Ovary (tissue), 10 donors: ENCODE measurements at places on chromosomes 11 and 22. TPM values are rescaled to one million over a fixed set of nuclear protein-coding genes. Genes with fewer than 3 reads are reported as not detected.

Gene TMPRSS4
- not detected for polyA plus RNA-seq

GRCh38 chr11:23278121-23278520, 417.8 kb upstream of the CCDC179 start:
- DNase-seq: no peak

Gene ACTN3
- 0.22 TPM for polyA plus RNA-seq

GRCh38 chr22:20803696-20804324, 29.9 kb downstream of the SERPIND1 start:
- DNase-seq: no peak

DNA sequence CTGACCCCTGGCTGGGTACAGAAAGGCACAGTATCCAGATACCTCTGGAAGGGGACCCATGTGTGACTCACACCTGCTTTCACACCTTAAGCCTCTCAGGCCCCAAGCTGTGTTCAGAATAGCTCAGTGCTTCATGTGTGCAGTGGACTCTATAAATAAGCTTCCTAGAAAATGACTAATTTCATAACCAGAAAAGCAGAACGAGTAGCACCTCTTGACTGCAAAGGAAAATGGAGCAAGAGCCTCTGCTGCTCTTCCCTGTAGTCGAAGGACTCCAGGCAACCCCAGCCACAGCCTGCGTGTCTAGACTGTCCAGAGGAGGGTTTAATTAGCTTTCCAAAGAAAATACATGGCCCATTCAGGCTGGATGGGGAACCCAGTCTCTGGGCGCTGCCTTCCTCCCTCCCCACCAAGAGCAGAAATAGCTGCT, 23.1 kb downstream of the PTPN5 start:
- DNase-seq: no peak

DNA sequence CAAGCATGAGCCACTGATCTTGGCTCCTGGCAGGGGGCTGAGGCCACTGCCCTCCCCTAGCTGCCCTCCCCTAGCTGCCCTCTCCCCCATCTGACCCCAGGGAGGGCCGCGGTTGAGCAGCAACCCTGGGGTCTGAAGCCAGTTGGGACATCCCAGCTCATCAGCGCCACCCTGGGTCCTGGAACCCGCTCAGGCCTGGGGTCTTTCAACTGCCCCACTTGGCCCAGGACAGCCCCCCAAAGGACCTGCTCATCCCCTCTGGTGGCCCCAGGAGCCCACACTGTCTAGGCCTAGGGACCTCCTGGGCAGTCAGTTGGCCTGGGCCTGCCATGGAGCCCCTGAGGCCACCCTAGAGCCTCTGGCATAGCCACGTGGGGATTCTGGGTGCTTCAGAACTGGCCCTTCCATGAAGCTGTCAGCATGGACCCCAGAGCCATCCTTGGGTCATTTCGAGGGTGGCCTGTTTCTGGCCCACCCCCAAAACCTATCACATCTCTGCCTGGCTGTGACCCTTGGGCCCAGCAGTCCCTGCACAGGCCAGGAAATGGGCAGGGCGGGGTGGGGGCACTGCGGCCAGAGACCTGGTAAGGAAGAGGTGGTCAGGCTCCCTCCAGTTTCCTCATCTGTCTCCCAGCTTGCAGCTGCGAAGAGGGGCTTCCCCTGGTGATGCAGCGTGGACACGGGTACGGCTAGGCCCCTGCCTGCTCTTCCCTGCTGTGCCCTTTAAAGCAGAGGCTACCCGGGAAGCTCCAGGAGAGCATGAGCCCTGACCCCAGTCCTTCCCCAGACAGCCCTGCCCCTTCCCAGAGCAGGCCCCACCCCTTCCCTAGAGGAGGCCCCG, 37.9 kb downstream of the MUC2 start:
- no peak for DNase-seq

DNA sequence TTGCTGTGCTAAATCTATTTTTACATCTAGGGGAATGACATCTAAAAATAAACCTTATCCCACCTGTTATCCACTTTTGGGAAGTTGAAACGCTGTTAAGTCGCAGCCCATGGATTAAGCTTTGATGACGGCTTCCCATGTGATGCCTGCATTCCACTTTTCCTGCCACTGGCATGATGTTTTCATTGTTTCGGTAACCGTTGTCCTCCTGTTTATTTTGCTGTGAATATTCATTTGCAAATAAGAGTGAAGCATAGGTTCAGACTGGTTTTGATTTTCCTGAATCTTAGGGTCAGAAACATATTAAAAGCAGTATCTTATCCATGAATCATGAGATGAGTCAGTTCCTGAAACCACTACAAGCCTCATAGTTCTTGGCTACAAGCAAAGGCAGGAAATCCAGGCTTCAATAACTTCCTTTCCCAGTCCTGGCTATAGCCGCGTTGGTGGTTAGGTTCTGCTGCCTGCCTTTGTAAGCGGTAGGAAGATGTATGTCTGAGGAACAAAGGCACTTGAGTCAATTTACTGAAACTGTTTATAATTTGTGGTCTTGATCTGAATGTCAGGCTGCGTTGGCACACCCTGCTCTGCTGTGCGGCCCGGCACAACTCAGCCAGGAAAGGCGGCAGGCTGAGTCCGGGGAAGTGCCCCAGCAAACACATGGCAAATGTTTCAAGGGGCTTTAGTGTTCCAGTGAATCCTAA, 19.4 kb downstream of the TEAD1 start:
- peak; percentile 42 for DNase-seq

- no peak for DNase-seq
These were observed 18.9 kb downstream of the TIMP3 start for GRCh38 chr22:32820131-32821119.

Gene ALG8
- 20.1 TPM for polyA plus RNA-seq

Gene ART5
- 2.8 TPM for polyA plus RNA-seq

Gene GPHA2
- polyA plus RNA-seq: 0.58 TPM

Gene PTPRCAP
- polyA plus RNA-seq: not detected

Gene KCNJ1
- polyA plus RNA-seq: not detected

DNA sequence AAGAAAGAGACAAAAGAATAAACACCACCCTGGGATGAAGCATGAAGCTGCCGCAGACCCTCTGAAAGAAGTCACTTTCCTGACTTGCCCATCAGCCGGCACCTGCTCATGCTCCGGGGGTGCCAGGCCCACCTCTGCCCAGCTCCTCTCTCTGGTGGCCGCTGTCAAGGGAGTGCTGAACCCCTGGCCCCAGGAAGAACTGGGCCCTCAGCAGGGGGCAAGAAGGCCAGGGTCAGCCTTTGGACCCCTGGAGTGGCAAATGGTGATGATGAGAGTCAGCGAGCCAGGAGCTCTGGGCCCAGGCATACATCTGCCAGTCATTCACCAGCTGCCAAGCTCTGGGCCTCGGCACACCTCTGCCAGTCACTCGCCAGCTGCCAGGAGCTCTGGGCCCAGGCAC, 17.4 kb downstream of the TTLL8 start:
- peak; percentile 4 for DNase-seq

- peak; percentile 62 for DNase-seq
These were observed 125.1 kb downstream of the BCR start for GRCh38 chr22:23305321-23305910.

Gene CARNS1
- polyA plus RNA-seq: 0.58 TPM

DNA sequence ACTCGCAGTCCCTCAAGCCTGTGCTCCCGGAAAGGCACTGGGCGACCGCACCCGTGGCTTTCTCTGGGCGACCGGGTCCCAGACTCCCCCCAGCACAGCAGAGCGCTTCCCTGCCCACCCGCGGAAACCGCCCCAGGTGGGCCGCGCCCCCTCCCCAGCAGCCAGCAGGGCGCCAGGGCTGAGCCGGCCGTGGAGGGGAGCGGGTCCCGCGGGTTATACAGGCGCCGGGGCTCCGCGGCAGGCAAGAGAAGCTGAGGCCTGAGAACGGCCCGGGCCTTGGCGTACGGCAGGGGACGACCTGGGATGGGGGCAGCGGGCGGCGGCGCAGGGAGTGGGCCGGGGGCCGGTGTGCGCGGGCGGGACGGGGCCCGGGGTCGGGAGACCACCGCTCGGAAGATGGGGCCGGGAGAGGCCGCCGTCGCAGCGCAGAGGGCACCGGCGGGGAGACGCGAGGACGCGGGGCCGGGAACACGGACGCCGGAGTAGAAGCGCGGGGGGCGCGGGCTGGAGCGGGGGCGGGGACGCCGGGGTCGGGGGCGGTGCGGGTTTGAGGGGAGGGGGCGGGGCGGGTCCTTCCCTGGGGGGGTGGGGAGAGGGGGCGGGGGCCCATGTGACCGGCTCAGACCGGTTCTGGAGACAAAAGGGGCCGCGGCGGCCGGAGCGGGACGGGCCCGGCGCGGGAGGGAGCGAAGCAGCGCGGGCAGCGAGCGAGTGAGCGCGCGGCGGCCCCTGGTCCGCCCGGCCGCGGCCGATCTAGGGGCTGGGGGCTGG, at the start of gene MDK:
Gene MDK, plus strand, starts transcription at position 622 of the 771 bp plus-strand sequence. CDS start 389 bp downstream, outside the sequence.
- DNase-seq: peak; percentile 80

- no peak for DNase-seq
These were observed 9.9 kb upstream of the ACER3 start for GRCh38 chr11:76850815-76851214.

DNA sequence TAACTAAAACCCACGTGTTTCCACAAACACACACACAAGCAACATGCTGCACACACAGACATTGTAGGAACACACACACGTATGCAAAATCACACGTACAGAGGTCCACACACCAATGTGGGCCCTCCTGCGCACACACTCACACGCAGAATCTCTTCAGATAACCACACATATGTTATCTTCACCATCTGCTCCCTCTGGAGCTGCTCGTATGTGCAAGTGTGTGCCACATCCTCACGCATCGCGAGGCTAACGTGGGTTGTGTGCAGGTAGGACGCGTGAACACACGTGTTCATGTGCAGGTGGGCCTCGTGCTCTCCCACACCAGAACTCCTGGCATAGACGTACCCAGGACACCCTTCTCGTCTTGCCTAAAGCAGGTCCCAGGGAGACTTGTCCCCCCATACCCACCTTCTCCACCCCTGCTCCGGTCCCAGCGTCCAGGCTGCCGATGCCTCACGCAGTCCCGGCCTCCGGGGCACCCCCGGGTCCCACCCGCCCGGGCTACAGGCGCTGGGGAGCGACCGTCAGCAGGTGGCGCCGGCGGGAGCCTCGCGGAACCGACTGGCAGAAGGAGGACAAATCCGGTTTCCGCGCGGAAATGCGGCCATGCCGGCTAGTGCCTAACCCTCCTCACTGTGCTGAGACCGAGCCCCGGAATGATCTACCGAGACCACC, 10.3 kb upstream of the IGSF9B start:
- no peak for DNase-seq

Gene OVOL1
- polyA plus RNA-seq: not detected

Gene ANO9
- polyA plus RNA-seq: 0.31 TPM

DNA sequence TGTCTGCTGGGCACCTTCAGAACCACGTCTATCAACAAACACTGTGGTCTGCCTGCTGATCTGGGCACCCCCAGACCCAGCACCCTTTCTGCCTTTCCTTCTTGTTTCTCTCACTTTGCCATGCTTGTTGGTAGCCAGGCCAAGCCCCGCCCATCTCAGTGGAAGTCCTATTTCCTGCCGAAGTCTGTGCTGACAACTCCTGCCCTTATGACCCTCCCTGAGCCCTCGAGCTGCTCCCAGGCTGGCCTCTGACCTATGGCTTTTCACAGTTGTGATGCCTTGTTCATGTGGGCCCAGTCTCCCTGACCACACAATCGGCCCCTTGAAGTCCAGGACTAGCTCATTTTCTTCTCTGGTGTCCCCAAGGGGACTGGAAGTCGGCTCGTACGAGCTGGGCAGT, 132.1 kb downstream of the DSCAML1 start:
- no peak for DNase-seq

Gene CCDC157
- 0.60 TPM for polyA plus RNA-seq
